ENCODE measurements at places on chromosomes 12 and 14.

GRCh38 chr12:94026596-94026995, 121.8 kb upstream of the PLXNC1 start:
- no peak for DNase-seq

- no peak for DNase-seq
Measured at GRCh38 chr12:27076468-27076867, 5.9 kb downstream of the C12orf71 start.

- no peak for DNase-seq
Measured at GRCh38 chr14:37599507-37600368, 4.3 kb downstream of the TTC6 start.

- DNase-seq: no peak
Measured at GRCh38 chr12:68180792-68181744, 21.5 kb upstream of the IFNG start.

GRCh38 chr12:49201595-49202295, 12.9 kb upstream of the TUBA1A start:
- peak; percentile 26 for DNase-seq

GRCh38 chr14:93319494-93319893, 13.3 kb downstream of the BTBD7 start:
- DNase-seq: no peak

- no peak for DNase-seq
Measured at GRCh38 chr12:12519354-12519998, 43.2 kb downstream of the DUSP16 start.
